Smooth muscle cell of the umbilical artery (primary cell): ENCODE measurements at places on chromosomes 16 and 17. TPM values are rescaled to one million over a fixed set of nuclear protein-coding genes. Genes with fewer than 3 reads are reported as not detected.

KRT222 gene
- total RNA-seq = not detected in 2 replicates

SRR gene
- 12.7 and 17.8 TPM in 2 replicates for total RNA-seq

SLC9A5 gene
- 1.5 and 2.4 TPM in 2 replicates for total RNA-seq

ACSM5 gene
- total RNA-seq = not detected in 2 replicates

MYH11 gene
- under 0.01 TPM in 2 replicates for total RNA-seq

PDILT gene
- total RNA-seq = not detected in 2 replicates
